Testis (tissue), 5 donors: ENCODE measurements at places on chromosomes 13 and 19. TPM values are rescaled to one million over a fixed set of nuclear protein-coding genes. Genes with fewer than 3 reads are reported as not detected.

GRIN3B gene
- 1.1 TPM for polyA plus RNA-seq

DNA sequence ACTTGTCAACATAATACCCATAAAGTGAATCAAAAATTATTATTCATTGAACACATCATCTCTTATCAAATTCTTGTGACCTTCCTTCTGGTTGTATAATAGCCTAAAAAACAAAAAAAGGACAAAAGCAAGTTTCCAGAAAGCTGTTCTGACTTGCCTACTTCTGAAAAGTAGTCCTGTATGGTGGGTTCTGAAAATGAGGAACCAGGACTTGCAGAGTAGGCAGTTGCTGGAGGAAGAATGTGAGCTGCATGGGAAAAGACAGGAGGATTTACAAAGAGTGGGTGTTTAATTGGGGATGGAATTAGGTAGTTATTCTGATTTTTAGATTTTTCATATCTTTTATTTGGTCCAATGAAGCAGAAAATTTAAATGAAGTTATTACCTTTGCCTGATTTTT is 56.7 kb downstream of the RCBTB2 start:
- no peak for DNase-seq

GRCh38 chr13:91228940-91229339 is 118.5 kb upstream of the MIR17HG start:
- no peak for DNase-seq

GRCh38 chr13:78679329-78679728 is 20.4 kb upstream of the OBI1 start:
- no peak for DNase-seq

GRCh38 chr13:112809332-112810315 is 119.8 kb downstream of the ATP11A start:
- DNase-seq, result no peak

DNA sequence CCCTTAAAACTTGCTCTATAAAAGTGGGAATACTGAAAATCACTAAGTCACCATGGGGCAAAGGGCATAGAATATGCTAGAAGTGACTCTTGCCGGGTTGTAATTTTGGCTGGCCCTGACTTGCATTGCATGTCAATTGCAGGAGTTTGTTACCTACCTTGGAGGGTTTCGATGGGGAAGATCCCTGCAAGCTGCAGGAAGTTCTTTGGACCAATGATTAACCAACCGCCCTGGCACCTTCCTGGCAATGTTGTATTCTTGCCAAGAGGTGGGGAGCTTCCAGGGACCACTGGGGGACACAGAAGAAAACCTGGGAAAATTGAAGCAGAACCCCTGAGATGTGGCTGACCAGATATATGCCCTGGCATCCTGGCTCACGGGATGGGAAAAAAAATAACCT is 235.8 kb downstream of the B3GLCT start:
- no peak for DNase-seq

GRCh38 chr19:30144242-30144758 is 202.3 kb downstream of the URI1 start:
- DNase-seq, result no peak
